ENCODE measurements at places on chromosomes 7 and 10.

- no peak for DNase-seq
Observed at GRCh38 chr7:99104631-99105030, 39.3 kb downstream of the SMURF1 start.

DNA sequence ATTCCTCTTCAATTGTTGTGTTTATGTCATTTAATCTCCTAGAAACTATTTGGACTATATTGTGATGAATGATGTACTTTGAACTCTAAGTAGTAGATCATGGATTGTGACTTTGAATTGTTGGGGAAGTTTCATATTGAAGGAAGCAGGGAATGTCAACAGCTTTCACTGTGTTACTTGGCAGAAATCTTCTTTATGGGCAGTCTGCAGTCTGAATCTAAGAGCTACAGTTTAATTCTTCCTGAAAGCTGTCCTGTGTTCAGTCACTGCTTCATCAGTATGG lies 91.6 kb downstream of the PPP1R9A start:
- no peak for DNase-seq

GRCh38 chr7:157930926-157931466 lies 594.2 kb downstream of the DNAJB6 start:
- no peak for DNase-seq

- no peak for DNase-seq
Observed at GRCh38 chr7:49773936-49774458, 559 bp downstream of the VWC2 start.

GRCh38 chr7:5795752-5796475 lies 14.5 kb upstream of the RNF216 start:
- DNase-seq, result no peak

GRCh38 chr7:12701433-12701832 lies 14.0 kb downstream of the ARL4A start:
- DNase-seq, result no peak

DNA sequence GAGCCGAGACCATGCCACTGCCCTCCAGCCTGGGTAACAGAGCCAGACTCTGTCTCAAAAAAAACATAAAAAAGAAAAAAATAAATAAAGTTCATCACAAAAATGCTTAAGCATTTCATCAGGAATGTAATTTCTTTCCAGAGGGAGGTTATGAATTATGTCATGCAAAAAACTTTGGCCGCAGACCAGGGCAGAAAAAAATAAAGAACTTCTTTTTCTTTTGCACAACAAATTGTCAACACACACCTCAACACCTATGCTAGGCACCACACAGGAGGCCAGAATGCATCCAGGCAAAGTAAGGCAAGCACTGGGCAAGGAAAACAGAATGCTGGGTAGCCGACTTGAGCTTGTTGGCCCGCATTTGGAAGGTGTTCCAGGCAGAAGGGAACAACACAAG lies 3.9 kb downstream of the C10orf62 start:
- DNase-seq, result no peak

GRCh38 chr10:113515601-113516000 lies 37.3 kb upstream of the HABP2 start:
- no peak for DNase-seq

DNA sequence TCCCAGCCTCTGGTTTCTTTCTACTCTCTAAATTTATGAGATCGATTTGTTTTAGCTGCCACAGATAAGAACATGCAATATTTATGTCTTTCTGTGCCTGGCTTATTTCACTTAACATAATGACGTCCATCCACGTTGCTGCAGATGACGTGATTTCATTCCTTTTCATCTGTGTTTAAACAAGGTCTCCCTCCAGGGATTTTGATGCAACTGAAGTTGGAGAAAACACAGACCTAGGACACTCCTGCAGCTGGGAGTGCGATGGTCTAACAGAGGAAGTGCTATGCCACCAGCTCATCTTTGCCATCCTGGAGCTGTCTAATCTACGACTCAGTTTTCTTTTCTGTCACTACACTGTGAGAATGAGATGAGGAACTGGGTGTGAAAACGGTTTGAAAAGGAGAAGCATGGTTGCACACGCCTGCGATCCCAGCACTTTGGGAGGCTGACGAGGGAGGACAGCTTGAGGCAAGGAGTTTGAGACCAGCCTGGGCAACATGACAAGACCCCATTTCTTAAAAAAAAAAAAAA lies 1.5 kb upstream of the KCTD7 start:
- no peak for DNase-seq

GRCh38 chr7:80642871-80643270 lies 4.4 kb downstream of the CD36 start:
- DNase-seq, result no peak

- no peak for DNase-seq
Observed at GRCh38 chr7:81698965-81699364, 70.9 kb downstream of the HGF start.

- no peak for DNase-seq
Observed at GRCh38 chr10:86497621-86498020, 24.0 kb downstream of the WAPL start.

- DNase-seq, result no peak
Observed at GRCh38 chr10:132774902-132775863, 10.8 kb downstream of the NKX6-2 start.

GRCh38 chr7:77799078-77799964 lies 748 bp downstream of the PHTF2 start:
- peak; percentile 75 for DNase-seq

- no peak for DNase-seq
Observed at GRCh38 chr10:4847561-4848355, 21.8 kb downstream of the AKR1E2 start.

- DNase-seq, result no peak
Observed at GRCh38 chr10:96319754-96320474, 15.7 kb downstream of the DNTT start.

- DNase-seq, result no peak
Observed at GRCh38 chr7:70855373-70855772, 276.6 kb upstream of the GALNT17 start.

GRCh38 chr7:44382459-44383265 lies 57.3 kb upstream of the CAMK2B start:
- no peak for DNase-seq

- no peak for DNase-seq
Observed at GRCh38 chr10:84613336-84614021, 285.1 kb downstream of the CCSER2 start.

DNA sequence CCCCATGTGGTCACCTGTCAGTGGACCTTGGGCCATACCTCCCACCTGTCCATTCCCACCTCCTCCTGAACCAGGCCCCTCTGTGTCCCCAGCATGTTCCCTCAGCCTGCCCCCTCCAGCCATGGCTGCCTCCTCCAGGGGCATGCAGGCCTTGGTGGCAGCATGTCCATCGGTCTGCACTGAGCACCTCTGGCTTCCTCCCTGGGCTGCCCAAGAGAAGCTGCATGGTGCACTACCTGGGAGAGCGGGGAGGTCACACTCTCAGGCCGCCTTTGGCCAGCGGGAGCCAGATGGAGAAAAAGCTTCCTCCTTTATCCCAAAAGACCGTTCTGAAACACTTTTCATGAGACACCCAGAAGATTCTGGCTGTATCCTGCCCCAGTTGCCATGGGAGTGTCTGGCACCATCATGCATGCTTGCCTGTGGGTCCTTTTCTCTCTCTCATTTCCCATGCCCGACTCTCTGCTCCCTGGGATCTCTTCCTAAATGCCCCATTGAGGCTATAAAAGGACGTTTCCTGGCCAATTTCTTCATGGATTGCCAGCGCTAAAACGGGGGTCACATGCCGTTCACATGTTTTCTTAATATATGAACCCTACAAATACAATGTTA lies 45.5 kb upstream of the MGMT start:
- no peak for DNase-seq

DNA sequence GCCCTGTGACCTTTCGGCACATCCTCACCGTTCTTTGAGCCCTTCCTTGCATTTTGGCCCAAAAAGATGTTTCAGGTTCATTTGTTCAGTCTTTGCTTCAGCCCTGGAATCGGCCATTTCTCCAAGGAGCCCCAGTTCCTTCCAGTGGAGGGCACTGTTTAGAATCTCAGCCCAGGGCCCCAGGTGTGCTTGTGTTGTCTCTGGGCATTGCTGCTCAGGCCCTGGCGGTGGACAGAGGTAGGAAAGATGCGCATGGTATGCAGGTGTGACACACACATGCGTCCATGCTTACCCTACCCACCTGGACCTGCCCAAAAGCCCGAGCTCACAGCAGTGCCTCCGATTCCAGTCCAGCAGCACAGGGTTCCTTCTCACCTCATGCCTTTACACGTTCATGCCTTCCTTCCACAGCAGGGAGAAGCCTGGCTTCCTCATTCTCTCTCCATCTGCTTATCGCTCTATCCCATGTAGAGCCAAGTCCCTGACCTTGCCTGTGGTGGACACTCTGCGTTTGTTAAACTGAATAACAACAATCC lies 70.6 kb downstream of the LHPP start:
- no peak for DNase-seq

DNA sequence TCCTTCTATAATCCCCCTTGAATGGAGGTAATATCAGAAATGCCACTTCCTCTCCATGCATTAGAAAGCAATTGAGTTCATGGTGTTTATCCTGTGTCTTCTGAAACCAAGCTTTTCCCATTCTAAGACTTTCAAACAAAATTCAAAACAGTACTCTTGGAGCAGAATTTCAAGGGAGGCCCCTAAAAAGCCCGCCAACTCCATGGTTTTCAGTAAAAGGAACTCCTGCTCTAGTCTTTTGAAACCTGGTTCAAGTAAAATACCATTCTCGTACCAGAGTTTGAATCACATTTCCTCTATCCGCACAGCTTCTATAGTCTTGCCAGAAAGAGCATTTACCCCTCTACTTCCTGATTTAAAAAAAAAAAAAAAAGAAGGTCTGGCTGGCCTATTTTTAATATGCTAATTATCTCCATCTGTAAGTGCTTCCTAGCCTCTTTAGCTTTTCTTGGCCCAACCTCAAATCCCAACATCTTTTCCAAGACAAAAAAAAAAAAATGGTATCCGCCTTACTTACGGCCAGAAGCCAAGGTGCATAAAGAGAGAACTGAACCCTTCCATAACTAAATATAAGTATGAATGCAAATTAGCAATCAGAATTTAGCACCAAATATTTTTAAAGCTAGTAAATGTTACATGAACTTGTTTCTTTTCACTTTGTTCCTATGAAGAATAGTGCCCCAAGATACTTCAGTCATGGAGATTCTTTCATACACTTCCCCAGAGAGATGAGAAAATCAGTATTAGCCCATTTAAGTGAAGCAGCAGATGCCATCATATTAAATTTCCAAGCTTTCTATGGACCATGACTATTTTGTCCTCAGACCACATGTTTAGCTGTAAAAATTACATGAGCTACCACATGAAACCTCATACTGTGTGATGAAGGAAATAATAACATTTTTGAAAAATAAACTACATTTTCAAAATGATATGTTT lies 199.9 kb upstream of the FAM3C start:
- DNase-seq, result no peak

GRCh38 chr7:31493714-31494181 lies 20.1 kb upstream of the ITPRID1 start:
- no peak for DNase-seq

GRCh38 chr7:22420973-22421635 lies 64.2 kb upstream of the RAPGEF5 start:
- DNase-seq, result no peak

DNA sequence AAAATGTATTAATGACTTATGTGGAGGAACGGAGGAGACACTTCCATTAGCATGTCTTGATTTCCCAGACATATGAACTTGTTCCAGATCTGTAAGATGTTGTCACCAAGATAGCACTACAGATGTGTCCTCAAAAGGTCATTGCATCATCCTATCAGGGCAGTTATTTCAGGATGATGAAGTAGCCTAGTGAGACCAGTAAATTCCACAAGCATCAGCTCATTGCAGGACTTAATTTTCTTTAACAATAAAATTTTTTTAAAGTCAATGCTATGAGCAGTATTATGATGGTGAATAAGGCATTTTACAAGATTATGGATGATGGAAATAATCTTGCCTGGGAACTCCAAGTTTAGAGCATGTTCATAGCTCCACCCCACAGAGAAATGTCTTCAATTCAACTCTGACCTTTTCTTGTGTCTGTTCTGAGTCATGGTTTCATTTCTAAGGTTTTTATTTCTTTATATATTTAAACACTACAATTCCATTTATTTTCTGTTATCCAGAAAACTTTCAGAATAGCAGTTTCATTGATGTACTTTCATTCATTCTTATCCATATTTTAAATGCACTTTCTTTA lies 1203.3 kb upstream of the CELF2 start:
- no peak for DNase-seq

GRCh38 chr7:22582863-22583622 lies 83.1 kb upstream of the STEAP1B start:
- no peak for DNase-seq

- DNase-seq, result no peak
Observed at GRCh38 chr7:149856583-149856982, 17.2 kb upstream of the ATP6V0E2 start.

DNA sequence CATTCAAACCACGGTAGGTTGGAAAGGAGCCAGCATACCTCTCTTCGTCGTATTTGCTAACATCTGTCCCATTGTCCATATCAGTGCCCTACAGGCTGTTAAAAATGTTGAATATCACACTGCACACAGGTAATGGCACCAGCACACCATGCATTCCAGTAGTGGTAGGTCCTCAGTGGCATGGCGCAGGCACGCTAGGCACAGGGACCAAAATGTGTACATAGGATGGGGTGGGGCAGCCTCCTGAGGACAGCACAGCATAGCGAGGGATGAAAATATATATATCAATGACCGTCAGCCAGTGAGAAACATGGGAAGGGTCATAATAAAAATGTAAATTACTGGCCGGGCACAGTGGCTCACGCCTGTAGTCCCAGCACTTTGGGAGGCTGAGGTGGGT lies 99.9 kb upstream of the CTBP2 start:
- DNase-seq, result peak; percentile 25

- no peak for DNase-seq
Observed at GRCh38 chr10:102220612-102221011, 5.5 kb upstream of the ELOVL3 start.

- DNase-seq, result no peak
Observed at GRCh38 chr10:90197766-90198165, 496.4 kb downstream of the KIF20B start.

DNA sequence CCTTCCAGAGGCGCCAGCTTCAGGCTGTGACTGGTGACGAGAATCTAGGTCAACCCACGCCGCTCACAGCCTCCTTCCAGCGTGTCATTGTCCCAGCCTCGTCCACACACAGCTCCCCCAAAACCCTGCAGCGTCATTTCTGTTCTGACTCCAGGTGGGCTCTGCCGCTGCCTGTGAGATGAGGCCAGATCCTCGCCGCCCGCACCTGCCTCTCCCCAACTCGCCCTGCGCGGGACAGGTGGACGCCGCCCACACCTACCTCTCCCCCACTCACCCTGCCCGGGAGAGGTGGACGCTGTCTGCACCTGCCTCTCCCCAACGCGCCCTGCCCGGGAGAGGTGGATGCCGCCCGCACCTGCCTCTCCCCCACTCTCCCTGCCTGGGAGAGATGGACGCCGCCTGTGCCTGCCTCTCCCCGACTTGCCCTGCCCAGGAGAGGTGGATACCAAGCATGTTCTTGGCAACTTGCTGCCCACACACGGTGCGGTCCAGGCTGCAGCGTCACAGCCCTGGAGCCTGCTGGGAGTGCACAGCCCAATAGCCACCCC lies 32.0 kb upstream of the CFAP46 start:
- DNase-seq, result no peak

DNA sequence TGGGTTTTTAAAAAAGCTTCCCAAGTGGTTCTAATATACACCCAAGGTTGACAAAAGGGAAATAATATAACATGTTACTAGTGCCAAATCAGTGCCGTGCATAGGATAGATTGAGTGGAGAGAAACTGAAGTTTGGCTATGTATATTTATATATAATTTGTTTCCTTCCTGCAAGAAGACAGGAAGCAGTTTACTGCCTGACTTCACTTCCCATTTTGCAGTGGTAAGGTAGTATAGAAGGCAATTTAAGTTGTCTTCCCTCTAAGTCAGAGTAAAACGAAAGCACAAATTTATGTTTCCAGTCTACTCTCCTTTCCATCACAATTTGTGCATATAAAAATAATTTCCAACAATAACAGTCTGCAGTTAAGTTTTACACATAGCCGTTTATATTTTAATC lies 3.4 kb upstream of the HYCC1 start:
- no peak for DNase-seq
